ENCODE measurements at places on chromosomes 7 and 10.

DNA sequence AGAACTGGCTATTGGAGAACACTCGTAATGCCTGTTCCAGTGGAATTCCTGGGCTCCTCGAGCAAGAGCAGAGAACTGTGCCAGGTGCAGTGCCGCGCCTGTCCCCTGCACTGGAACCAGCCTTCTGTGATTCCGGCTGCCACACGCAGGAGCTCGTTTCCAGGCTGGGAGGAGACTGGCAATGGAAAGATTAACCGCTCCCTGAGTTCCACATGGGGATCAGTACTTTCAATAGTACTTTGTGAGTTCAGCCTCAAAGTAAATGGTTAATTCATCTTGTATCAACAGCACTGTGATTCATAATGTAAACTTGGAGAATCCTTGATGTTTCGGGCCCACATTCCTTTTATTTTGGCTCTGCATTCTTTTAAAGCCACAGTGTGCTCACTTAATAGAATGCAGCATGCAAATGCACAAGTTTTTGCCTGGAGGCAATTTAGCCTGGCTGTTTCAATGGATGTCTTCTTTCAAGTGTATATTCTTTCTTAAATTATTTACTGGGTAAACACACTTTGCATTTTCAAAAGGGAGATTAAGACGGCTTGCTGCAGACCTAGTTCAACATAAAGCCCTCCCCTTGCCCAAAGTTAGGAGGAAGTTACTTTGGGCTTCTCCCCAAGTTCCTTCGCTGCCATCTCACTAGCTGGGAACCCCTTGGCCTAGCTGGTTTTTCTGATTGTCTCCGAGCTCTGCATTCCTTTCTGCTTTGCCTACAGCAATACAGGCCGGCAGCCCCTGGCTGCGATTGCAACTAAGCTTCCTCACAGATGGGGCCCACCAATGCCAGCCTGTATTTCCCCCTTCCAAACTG lies 138.1 kb upstream of the TCF7L2 start:
- peak; percentile 87 for DNase-seq

GRCh38 chr7:155533827-155534690 lies 12.3 kb downstream of the CNPY1 start:
- DNase-seq = no peak

DNA sequence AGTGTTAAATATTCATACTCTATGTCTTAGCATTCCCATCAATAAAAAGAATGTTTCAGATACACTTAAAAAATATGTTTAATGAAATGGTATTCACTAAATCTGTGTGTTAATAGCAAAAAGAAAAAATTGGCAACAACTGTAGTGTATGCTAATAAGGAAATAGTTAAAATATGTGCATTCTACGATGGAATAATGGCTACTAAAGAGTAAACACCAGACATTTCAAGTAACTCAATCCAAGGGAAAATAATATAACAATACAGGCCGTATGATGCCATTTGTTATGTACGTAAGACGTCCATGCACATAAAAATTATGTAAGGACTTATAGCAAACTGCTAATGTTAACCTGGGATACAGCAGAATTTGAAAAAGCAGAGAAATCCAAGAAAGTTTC lies 46.6 kb downstream of the MAD1L1 start:
- no peak for DNase-seq

DNA sequence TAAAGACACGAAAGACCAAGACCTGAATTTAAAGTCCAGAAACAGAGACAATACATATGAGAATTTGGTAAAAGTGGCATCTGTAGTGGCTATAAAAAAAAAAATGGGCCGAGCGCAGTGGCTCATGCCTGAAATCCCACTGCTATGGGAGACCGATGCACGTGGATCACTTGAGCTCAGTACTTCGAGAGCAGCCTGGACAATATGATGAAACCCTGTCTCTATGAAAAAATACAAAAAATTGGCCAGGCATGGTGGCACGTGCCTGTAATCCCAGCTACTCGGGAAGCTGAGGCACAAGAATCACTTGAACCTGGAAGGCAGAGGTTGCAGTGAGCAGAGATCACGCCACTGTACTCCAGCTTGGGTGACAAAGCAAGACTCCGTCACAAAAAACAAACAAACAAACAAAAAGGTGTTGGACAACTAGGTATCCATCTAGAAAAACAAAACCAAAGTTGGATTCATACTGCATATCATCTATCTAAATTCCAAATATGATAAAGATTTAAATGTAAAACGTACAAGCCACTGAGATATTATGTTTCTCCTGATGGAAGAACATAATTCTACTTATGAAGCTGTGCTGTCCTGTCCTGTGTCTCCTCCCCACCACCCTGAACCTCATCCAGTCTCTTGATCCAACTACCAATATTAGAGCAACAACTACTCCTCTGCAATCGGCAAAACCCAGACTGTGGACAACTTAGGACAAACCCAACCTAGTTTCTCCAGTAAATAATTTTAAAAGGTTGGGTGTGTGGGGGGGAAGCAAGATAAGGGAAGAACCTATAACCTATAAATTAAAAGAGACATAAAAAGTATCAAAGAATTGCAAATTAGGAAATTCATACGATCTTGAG lies 53.7 kb downstream of the ATAD1 start:
- no peak for DNase-seq

GRCh38 chr10:69721690-69722310 lies 79.9 kb upstream of the COL13A1 start:
- no peak for DNase-seq

DNA sequence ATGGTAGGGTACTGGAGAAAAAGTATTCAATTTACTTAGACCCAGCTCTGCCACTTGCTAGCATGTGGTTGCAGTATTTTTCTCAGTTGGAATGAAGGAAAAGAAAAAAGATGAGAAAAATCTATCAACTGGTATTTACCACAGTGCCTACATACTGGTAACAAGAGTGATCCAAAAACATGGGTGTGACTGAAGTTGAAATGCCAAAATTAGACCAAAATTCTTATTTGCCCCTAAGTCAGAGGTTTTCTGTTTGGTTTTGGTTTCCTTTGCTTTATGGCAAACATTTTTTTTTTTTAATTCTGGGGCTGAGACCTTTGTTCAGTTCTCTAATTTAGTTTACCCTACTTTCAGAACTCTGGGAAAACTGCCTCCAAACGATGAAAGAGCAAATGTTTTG lies 12.3 kb downstream of the HYCC1 start:
- no peak for DNase-seq

- DNase-seq = no peak
Observed at GRCh38 chr10:8498881-8499280, 444.4 kb downstream of the GATA3 start.

- DNase-seq = no peak
Observed at GRCh38 chr7:127609297-127609696, 8.6 kb downstream of the PAX4 start.

DNA sequence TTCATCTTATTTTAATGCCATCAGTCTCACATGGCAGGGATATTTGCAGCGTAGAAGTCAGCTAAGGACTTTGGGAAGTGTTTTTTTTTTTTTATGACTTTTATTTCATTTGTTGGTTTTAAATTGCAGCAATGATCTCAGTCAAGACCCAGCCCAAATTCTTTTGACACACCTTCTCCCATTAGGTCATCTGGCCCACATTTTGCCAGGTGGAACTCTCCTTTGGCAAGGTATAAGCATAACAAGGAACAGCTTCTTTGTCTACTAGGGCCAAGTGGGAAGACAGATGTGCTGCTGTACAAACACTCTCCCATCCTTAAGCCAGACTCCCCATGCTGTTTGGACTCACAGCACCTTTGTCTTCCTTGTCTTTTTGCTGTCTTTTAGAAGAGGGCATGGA lies 41.8 kb downstream of the PLEKHA8 start:
- DNase-seq = no peak

DNA sequence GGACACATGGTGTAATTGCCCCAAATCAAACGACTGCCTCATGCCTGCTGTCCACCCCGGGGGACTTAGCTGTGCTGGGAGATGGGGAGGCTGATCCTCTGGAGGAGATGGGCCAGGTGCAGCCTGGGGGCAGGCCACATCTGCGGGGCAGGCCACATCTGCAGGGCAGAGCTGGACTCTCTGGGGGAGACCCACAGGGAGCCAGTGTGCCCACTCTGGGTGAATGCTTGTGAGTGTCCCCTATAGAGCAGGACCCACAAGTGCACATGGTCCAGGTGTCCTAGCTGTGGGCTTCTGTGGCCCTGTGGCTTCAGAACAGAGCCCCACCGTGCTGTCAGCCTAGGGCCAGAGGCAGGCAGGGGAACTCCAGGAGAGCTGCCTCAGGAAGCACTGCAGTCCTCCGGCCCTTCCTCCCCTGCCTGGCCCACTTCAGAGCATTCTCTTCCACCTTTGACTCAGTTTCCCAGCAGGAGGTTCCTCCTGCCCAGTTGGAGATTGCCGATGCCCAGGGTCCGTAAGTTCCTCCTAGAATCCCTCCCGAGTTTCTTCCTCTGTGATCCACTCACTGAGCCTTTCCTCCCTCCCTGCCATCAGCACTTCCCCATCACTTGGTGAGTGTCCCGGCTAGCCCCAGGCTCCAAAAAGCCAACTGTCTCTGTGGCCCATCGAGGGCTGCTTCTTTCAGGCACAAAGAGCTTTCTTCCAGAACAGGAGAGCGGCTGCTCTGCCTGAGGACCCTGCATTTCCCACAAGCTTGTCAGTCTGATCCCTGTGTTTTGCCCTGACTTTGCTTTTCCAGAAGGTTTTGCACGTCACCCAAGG lies 50.3 kb downstream of the ADCYAP1R1 start:
- no peak for DNase-seq

DNA sequence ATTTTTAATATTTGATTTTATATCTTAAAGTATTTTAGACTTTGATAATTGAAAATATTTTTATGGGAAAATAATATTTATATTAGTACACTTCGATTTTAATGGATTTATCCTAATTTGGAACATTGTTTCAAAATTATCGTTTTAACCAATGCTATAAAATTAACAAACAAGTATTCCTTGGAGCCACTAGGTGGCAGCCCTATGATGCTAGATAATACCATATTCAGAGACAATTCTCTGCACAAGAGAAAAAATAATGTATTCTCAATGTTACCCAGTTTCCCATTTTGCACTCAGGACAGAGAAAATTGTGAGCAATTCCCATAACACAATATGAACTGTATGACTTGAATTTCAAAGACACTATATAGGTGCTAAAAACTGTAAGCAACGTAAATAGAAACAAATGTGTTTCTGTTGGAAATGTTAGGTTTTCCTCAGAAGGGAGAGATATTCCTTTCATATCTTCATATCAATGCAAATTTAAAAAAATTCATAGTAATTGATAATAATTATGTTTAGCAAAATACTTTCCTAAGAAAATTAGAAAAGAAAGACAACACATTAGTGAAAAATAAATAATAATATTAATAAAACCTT lies 237.8 kb downstream of the SEMA3E start:
- DNase-seq = peak; percentile 59

Measured in COLO829 (cell line).